ENCODE measurements at places on chromosomes 5 and 9.

DNA sequence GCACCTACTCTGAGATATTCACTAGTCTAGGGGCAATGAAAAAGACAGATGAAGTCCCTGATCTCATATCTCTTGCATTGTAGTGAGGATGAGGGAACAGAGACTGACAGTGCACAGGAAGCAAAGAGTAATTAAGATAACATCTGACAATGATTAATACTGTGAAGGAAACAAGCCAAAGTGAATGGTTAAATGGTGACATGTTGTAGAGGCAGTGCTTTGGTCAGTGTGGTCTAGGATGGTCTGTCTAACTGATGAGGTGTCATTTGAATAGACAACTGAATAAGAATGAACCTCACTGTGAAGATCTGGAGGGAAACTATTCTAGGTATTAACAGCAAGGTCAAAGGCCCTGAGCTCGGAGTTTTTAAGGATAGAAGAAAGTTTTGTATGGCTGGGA lies 333.3 kb upstream of the GRIA1 start:
- DNase-seq: no peak

DNA sequence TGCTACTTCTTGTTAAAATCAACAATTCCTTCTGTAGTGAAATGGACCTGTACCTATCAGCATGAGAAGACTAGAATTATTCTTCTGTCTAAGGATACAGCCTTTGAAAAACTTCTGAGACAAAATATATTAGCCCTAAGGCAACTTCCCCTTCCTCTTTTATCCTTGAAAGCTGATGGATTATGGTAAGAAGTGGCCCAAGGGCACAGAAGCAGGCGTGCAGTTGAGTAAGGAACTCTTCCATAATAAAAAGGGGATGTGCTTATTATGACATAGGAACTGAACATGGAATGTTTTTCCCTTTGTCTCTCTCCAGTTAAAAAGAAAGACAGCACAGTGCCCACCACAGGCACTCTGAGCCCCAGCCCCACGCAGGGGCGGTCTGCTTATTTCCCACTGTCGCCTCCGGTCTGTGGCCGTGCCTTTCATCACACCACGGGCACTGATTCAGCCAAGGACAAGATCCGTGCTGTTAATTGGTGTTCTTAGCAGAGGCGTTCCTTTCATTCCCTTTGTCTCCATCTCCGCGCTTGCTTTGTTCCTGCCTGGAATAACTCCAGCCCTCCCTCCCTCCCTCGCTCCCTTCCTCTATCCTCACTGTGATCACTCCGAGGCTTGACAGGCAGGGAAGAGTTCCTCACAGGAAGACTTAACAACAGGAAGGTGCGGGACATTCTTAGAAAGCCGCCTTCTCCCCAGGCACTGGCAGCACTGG lies 135.9 kb upstream of the OTULINL start:
- DNase-seq: no peak

DNA sequence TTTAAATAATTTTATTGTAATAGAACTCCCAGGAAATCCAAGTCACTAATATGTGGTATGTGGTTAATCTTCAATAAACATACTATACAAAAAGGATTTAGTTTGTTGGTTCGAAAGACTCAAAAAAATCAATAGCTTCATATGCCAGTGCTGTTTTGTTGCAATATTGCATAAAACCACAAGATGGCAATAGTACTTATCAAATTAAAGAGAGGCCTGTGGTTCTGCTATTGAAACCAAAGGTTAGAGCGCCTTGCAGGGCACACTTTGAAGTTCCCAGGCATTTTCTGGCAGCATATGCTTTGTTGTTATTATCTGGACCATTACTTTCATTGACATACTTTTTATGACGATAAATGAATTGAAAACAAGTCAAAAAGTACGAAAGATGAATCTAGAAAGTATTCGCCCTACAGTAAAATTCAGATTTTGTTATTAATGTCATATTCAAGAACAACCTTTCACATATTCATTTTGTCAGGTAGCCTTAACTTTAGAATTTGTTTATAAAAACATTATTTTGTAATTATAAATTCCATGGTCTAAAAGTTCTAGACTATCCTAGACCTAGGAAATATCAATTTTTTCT lies 316.3 kb downstream of the MCTP1 start:
- DNase-seq: no peak

DNA sequence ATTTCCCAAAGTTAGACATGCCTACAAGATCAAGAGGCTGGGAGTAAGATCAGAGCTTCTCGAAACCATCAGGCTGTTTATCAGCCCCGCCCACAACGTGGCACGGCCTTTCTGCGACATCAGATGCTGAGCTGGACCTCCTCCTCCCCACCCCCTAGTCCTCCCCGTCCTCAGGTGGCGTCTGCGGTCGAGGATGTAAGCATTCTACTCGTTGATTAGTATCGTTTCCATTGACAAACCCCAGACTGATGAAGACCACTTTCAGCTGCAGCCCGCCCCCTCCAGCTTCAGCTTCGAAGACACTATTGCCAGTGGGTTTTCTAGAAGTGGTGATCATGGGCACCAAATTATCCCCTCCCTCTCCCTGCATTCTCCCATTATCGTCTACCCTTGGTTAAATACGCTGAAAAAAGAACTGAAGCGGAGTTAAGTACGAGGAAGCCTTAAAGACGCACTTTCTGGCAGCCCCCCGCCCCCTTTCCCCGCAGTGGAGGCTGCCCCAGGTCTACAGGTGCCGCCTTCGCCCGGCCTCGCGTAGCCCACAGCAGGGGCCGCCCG lies 1.1 kb downstream of the PPIC start:
- no peak for DNase-seq

DNA sequence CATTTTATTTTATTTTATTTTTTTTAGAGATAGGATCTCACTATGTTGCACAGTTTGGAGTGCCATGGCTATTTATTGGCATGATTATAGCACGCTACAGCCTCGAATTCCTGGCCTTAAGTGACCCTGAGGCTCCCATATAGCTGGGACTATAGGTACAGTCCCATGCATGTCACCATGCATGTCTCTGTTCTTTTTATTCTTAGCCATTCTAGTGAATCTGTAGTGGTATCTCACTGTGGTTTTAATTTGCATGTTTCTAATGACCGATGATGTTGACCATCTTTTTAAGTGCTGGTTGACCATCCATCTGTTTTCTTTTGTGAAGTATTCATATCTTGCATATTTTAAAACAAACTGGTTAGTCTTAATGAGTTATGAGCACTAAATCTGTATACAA lies 76.1 kb downstream of the SLC44A1 start:
- DNase-seq: no peak

- no peak for DNase-seq
Observed at GRCh38 chr5:133247881-133248624, 196.2 kb downstream of the HSPA4 start.

DNA sequence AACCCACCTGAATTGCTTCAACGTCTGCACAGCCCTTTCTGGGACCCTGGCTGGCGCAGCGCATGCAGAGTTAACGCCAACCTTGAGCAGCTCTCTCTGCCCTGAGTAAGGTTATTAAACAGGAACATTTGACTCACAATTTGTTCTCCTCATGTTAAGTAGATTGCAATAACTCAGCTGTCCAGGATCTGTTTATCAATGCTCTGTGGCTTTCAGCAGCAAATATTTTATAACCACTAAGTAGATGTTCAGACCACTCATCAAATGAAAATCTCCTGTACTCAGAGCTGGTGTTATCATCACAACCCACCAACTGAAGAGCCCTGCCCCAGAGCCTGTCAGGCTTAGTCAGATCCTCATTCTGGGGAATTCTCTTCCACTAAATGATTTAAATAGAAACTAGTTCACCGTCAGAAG lies 403.0 kb downstream of the ZNF608 start:
- no peak for DNase-seq

DNA sequence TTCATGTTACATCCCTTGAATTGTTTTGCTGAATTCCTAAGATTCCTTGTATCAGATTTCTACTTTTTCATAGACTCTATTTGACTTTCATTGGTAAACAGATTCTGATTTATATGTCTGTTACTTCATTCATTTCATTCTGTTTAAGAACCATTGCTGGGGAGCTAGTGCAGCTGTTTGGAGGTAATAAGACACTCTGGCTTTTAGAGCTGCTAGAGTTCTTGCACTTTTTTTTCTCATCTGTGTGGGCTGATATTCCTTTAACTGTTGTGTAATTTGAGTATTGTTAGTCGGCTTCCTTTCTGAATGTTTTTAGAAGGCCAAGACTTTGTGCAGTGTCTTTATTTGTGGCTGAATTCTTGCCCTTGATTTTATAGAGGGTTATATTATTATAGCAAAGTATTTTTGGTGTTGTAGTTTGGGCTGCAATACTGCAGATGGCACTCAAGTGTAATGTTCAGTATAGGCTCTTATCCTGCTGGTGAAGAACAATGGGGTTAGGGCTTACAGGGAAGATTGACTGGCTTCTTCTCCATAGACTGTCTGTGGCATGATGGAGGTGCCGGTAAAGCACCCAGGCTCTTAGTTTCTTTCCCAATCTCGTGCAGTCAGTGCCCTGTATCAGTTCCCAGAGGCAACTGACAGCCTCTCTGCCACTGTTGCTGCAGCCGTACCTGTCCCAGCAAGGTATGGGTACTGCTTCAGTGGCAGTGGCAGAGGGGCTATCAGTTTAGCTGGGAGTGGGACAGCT lies 162.2 kb downstream of the OXCT1 start:
- no peak for DNase-seq

DNA sequence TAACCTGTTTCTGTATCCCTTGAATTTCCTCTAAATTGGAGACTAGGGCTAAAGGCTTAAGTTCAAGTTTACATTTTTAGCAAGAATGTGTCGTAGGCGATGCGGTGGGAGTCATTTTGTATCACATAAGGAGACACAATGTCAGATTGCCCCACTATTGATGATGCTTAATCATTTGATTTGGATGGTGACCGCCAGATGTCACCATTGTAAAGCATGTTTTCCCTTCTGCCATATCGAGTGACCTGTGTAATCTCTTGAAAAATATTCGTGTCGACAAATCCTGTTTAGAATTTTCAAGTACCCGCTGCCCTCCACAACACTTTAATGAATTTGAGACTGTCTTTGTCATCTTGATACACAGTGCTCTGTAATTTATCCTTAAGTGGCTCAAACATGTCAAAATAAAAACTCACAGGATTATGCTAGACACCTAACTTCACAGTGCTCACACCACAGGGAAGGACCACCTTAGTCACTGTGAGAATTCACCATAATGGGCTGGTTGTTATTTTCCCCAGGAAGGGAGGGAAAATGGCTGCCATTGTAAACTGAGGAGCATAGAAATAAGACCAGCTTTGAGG lies 34.5 kb upstream of the SLC46A2 start:
- DNase-seq: no peak

DNA sequence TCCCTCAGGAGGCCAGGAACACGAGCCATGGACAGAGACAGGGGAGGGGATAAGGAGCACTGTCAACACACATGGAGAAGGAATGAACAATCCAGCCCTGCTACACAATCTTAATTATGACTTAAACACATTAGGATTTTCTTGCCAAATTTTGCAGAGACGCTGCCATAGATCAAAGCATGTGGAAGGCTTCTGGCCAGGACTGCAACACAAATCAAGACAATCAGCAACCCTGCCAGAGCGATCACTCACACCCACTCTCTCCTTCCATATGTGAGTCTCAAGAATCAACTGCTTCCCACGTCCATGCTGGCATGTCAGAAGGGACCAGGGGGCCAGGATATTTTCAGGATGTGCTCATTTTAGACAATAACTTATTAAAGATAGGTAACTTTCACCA lies 85.6 kb downstream of the ROR2 start:
- DNase-seq: no peak

DNA sequence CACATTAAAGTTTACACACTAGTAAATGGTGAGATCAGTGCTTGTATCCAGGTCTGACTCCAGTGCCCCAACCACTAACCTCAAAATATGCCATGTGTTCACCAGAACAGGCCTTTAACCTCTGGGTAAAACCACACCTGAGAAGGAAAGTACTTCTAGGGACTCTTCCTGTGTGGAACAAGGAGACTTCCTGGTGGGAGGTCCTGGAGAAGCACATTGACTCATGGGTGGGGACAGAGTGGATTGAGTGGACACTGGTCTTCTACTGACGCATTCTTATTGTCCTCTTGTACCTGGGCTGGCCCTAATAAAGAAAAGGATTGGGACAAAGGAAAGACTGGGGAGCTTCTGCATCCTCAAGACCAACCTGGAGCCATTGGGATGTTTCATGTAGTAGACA lies 43.4 kb downstream of the ANGPTL2 start:
- no peak for DNase-seq

GRCh38 chr5:176784218-176785165 lies 25.9 kb upstream of the UNC5A start:
- no peak for DNase-seq

GRCh38 chr9:107571148-107571547 lies 81.6 kb upstream of the KLF4 start:
- DNase-seq: no peak

- DNase-seq: no peak
Observed at GRCh38 chr5:76528547-76529331, 94.5 kb downstream of the F2RL2 start.

DNA sequence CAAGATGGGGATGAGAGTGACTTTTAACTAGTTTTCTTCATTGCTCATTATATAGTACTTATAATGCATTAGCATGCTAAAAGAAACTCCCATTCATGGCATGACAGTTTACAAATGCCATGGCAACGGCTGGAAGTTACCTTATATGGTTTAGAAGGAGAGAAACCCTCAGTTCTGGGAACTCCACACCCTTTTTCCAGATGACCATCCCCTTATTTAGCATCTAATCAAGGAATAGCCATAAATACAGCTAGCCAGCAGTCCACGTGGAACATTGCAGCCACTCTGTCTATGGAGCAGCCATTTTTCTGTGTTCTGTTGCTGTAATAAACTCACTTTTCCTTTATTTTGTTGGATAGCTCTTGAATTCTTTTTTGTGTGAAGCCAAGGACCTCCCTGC lies 1137.8 kb downstream of the CDH18 start:
- DNase-seq: no peak

- DNase-seq: no peak
Observed at GRCh38 chr5:171593976-171594375, 174.5 kb downstream of the FGF18 start.

DNA sequence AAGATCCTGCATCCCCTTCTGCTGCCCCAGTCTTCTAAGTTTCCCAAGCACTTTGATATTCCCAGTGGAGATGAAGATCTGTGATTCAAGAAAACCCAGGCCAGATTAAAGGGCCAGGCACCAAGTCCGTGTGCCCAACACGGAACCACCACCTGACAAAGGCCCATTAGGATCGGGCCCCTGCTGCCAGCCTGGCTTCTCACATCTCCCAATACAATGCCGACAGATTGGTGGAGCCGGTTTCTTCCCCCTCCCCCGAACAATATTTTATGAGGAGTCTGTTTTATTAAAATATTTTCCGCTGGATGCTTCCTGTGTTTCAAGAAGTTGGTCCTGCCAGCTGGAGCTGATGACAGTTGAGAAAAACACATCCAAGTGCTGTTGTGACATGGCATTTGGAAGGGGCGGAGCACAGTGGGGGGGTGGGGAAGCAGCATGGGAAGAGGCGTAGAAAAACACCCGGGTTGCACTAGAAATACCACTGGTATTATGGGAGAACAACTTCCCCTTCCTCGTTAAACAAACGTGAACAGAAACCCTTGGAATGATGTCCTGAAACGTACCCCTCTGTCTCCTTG lies 45.0 kb downstream of the CRB2 start:
- no peak for DNase-seq
